ENCODE measurements at places on chromosomes 11 and 22.

- DNase-seq = no peak
Measured at GRCh38 chr11:31421820-31422219, 52.2 kb downstream of the DNAJC24 start.

DNA sequence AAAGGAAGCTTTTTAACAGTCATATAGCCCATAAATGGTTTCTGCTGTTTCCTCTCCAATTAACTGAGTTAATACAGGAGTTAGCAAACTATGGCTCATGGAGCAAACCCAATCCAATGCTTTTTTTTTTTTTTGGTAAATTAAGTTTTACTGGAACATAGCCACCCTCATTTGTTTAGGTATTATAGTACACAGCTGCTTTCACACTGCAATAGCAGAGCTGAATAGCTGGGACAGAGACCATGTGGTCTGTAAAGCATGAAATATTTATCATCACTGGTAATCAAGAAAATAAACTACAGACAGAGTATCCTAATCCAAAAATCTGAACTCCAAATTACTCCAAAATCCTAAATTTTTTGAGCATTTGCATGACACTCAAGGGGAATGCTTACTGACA lies 53.7 kb downstream of the RDX start:
- DNase-seq = no peak

DNA sequence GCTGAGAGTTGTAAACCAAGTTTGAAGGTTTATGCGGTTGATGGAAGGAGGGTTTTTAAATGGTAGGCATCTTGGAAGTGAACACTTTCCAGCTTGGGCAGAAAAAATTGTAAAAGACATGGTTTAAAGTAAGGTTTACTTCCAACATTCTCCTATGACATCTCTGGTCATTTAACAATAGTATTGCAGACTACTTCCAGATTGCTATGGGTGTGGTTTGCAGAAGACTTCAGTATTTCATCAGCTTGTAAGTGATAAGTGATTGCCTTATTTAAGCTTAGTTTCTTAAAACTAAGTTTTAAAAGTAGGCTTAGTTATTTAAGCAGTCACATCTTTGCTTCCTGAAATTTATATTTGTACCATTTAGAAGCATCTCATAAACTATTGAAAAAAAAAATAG lies 7.2 kb upstream of the STT3A start:
- no peak for DNase-seq

- no peak for DNase-seq
Measured at GRCh38 chr11:1060852-1061616, 13.6 kb upstream of the MUC2 start.

DNA sequence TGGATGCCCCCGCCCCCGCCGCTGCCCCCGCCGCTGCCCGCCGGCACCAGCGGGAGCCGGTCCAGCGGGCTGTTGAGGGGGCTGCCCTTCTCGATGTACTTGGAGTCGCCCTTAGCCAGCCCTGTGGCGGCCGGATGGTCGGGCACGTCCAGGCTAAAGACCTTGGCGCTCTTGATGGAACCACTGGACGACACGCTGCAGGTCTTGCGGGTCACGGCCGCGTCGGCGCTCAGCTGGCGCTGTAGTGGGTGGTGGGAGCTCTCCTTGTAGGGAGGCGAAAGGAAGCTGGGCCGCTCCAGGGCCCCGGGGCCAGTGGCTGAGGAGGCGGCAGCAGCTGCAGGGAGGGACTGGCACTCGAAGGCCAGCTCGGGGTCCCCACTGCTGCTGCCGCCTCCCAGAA lies 53.8 kb downstream of the ELFN2 start:
- DNase-seq = no peak

DNA sequence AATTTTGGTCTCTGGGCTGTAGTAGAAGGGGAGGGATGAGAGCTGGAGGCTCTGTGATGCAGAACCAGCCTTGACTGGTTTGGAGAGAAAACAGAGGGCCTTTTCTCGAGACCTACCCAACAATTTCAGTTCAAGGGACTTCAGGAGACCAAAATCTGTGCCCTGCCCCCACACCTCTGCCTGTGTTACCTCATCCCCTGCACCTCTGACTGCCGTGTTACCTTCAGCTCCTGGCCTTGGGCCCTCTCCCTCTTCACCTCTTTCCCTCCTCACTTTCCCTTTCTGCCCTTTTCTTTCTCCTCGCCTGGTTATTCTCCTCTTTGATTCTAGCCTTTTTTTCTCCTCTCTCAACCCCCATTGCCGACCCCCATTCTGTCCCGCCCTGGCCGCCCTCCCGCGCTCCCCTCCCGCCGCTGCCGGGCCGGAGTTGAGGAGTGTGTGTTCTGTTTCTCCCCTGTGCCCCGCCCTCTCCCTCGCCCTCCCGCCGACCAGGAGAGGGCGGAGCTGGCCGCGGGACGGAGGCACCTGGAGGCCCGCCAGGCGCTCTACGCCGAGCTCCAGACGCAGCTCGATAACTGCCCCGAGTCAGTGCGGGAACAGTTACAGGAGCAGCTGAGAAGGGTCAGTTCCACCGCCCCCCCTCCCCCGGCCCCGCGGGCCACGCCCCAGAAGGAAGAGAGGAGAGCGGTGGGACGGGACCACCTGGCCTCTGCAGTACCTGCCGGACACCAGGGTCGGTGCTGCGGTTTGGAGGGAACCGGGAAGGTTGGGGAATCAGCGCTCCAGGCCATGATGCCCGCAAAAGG lies 27.2 kb downstream of the PHLDB1 start:
- DNase-seq = no peak

DNA sequence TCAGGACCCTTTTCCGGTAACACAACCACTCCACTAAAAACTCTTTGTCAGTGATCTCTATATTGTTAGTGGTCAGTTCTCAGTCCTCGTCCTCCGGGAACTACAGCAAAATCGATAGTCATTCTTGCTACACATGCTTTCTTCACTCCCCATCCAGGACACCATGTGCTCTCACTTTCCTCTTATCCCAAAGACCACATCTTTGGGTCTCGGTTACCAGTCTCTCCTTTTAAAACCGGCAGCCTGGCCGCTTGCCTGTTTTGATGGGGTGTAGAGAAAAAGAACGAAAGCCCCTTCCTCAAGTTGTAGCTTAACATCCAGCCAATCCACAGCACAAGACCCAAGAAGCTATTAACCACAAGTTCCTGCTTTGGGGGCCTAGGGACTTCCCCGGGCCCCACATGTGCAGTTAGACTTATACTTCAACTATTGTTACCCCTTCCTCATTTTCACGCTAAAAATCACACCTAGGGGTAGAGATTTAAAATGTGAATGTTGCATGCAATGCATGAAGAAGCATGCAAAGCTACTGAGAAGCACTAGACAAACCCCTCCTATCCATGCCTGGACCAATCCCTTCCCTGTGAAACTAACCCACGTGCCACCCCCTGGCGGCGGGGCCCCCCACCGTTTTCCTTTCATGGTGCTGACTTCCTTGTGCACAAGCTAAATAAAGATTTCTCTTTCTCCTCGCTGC lies 1.5 kb upstream of the TOLLIP start:
- no peak for DNase-seq

GRCh38 chr11:111209543-111210355 lies 35.8 kb upstream of the POU2AF2 start:
- no peak for DNase-seq

- DNase-seq = no peak
Measured at GRCh38 chr22:19755145-19755710, 5.3 kb upstream of the TBX1 start.

DNA sequence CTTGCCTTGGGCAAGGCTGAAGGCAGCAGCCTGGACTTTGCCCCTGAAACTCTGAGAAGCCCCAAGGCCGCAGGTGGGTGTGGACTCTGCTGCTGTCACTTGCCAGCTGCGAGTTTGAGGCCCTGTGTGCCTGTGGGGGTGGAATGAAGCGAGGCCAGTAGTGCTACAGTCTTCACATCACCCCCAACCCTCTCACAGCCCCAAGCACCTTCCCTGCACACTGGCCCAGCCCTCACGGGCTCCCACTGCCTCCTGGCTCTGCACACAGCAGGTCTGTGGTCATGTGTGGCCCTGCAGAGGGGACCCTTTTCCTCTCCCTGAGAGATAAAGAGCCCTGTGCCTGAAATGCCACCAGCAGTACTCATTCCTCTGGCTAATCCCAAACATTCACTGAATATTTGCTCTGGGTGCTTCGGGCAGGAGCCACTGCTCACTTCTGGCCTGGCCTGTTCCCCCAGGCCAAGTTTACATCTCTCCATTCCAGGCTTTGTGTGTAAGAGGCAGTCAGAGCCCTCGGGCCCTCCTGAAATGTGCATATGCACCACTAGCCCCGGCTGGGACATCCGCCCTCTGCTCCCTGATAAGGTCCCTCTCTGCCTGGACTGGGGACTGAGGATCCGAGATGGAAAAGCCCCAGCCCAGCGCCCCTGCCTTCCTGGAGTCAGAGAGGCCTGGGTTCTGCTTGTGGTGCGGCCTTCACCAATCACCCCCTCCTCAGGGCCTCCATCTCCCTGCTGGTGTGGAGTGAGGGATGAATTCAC lies 17.7 kb downstream of the MGAT3 start:
- DNase-seq = no peak

GRCh38 chr11:113531575-113532451 lies 56.6 kb upstream of the DRD2 start:
- no peak for DNase-seq

All from SIG-M5 (cell line).